ENCODE measurements at places on chromosomes 4 and X. TPM values are rescaled to one million over a fixed set of nuclear protein-coding genes. Genes with fewer than 3 reads are reported as not detected.

SLC49A3 gene
- 10.7 TPM for total RNA-seq

ANOS1 gene
- total RNA-seq = 0.18 TPM

DNA sequence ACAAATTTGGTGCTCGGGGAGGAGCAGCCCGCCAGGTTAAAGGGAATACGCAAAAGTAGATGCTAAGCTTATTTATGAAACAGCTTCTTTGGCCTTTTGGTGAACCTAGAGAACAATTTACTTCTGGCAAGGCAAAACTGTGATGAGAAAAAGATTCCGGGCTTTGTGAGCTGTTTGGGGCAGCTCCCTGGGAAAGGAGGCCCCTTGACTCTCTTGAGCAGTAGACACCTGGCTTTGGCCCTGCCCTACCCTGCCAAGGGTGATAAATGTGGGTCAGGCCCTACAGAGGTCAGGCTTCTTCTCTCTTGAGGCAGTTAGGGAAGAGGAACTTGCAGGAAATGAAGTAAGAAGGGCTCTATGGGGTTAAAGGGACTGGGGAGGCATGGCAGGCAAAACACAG lies 509.6 kb downstream of the MID1IP1 start:
- DNase-seq = no peak

- no peak for DNase-seq
Measured at GRCh38 chrX:151970661-151971060, 3.8 kb downstream of the GABRE start.

GRCh38 chr4:40550948-40551462 lies 78.7 kb downstream of the RBM47 start:
- DNase-seq = no peak

- DNase-seq = no peak
Measured at GRCh38 chrX:40663078-40663740, 15.8 kb upstream of the CXorf38 start.

RASL11B gene
- total RNA-seq = not detected

DNA sequence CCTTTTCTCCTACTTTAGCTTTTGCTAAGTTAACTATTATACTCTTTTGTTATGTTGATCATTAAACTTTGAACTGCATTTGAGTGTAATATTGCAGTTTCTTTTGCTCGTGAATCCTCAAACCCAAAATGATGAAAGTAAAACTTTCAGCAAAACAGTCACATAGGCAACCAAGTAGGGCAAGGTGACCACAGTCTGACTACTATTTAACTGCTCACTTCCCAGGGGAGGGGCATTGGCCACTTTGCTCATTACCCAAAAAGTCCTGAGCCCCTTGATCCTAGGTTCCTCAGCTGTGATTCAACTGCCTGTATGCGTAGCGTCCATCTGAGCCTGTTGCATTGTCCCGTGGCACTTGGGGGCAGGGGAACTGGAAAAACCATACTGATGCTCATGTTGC lies 17.0 kb downstream of the RBMX2 start:
- DNase-seq = no peak

RAB33A gene
- total RNA-seq = 0.34 TPM

DNA sequence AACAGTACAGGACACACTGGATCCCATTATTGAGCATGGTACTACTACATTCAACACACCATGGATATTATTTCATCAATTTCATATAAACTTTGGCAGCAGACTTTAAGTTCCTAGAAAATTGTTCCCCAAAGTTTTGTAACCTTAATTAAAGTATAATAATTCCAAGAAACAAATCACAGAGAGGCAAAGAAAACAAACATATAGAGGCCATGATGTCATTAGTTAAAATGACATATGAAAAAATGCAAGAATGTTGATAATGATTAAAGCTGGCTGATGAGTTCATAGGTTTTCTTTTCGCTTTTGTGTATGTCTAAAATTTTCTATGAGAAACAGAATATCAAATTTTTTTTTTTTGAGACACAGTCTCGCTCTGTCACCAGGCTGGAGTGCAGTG lies 26.8 kb downstream of the LRBA start:
- no peak for DNase-seq

DNA sequence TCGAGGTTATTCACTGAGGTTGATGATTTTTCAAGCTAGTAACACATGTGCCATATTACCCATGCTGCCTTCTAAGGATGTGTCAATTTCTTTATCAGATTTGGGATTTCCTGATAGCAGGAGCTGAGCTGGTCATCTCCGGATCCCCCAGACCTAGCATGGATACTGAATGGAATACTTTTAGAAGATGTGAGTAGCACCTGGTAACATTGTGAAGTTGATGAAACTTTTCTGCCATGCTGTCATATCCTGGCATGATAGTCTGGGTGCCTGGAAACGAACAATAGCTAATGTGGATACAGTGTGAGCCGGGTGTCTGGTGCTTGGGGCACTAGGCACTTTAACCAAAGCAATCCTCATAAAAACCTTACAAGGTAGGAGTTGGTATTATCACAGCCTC lies 11.0 kb upstream of the CYTL1 start:
- DNase-seq = no peak

DNA sequence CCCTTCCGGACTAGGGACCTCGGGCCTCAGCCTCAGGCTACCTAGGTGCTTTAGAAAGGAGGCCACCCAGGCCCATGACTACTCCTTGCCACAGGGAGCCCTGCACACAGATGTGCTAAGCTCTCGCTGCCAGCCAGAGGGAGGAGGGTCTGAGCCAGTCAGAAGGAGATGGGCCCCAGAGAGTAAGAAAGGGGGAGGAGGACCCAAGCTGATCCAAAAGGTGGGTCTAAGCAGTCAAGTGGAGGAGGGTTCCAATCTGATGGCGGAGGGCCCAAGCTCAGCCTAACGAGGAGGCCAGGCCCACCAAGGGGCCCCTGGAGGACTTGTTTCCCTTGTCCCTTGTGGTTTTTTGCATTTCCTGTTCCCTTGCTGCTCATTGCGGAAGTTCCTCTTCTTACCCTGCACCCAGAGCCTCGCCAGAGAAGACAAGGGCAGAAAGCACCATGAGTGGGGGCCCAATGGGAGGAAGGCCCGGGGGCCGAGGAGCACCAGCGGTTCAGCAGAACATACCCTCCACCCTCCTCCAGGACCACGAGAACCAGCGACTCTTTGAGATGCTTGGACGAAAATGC lies at the start of gene WAS:
Gene WAS (plus strand): TSS at position 389 of the 572 bp plus-strand sequence. CDS start 55 bp downstream, at position 444.
- no peak for DNase-seq

DNA sequence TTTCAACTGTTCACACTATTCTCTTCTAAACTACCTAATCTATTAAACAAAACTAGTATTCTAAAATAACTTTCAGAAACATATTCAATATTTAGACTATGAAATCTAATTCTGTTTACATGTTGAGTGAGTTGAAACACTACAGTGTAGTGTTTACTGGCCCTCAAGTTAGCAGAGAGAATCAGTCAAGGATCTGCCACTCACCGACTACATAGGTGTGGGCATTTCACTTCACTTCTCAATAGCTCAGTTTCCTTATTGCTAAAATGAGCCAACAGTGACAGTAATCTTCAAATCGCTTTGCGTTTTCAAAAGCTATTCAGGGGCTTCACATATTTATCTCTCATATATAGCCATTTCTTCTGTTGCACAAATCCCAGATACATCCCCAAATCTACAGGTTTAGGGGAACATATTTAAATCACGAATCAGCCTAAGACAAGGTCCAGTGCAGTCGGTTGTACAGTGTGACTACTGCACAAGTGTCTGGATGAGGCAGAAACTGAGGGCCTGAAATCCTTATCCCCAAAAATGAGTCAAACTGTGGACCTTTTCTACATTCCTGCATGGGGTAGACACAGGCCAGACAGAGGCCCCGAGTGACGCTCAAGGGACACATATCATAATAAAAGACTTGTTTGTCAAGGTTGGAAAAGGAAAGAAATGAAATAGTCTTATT lies 129.8 kb downstream of the PPP3CA start:
- DNase-seq = no peak

GRCh38 chr4:150371869-150372268 lies 210.1 kb upstream of the MAB21L2 start:
- no peak for DNase-seq

DNA sequence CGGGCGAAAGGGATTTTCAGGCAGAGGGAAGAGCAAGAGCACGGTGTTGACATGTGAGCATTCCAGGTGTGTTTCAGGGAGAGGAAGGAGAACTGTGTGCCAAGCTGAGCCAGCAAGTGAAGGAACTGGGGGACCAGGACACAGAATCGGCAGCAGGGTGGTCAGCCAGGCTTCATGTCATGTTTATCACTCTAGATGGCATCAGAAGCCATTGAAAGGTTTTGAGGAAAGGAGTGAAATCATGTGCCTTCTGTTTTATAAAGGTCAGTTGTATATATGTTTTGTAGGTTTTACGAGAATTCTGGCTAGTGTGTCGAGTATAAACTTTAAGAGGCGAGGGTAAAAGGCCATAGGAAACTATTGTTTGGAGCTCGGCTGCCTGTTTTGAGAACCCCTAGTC lies 682.3 kb downstream of the TRIML1 start:
- no peak for DNase-seq

CLIC2 gene
- total RNA-seq = 6.7 TPM

DNA sequence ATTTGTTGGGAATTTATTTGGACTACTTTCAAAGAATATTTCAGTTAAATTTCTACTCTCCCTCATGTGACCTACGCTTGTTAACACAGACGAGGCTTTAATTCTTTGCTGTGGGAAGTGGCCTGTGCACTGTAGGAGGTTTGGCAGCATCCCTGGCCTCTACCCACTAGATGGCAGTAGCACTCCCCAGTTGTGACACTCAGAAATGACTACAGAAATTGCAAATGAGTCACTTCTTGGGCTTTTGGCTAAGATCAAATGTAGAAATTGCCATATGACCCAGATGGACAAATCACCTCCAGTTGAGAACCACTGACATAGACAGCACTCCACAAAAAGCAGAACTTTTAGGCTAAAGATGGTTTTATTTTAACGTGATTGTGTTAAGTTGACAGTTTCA lies 22.1 kb downstream of the PIR start:
- peak; percentile 36 for DNase-seq

DNA sequence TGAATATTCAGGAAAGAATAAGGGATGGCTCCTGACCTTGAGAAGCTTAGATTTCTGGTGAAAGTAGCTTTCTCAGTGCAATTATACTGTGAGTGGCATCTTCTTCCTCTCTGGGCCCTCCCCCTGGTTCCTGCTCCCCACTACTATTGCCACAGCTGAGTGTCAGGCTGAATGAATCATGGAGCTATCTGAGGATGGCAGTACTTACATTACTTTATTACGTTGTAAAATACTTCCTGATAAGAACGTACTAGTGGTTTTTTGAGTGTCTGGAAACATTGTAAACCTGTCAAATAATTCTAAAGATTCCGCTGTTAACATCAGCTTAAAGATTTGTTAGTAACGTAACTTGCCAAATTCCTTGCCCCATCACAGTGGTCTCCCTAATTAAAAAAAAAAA lies 36.2 kb downstream of the ARHGAP10 start:
- no peak for DNase-seq

NDNF gene
- total RNA-seq = 14.0 TPM

DNA sequence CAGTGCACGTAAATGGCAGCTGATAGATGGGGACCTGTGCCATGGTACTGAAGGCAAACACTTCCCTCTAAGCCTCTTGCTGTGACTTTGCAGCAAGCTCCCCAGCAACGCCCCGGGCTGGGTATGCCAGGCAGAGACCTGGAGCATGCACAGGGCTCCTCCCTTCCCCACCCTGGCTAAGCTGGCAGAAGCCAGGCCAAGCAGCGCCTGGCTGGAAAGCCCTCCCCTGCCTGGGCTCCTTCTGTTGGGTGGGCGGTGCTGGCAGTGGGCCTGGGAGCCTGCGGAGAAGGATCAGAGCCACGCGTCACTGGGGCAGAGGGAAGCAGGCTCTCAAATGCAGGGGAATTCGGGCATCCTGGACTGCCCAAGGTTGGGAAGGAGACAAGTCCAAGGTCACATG lies 3.6 kb downstream of the ATP2B3 start:
- DNase-seq = no peak

DNA sequence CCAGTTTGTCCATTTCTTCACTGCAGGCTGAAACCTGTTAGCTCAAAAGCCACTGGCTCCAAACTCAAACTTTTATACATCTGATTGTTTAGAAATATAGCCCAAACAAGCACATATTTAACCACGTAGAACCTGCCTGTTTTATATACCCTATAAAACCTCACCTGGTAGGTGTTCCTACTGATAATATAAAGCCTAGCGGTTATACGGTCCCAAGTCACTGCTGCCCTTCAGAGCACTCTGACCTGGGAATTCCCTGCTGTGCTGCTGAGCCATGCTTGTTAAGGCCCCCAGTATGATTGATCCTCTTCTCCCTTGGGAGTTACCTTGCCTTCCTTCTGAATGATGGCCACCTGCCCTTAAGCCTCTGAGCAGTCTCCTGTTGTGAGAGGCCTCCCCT lies 432.8 kb upstream of the LCORL start:
- peak; percentile 11 for DNase-seq

EXOC1L gene
- not detected for total RNA-seq

- DNase-seq = no peak
Measured at GRCh38 chr4:15162465-15163283, 160.4 kb downstream of the CPEB2 start.

PGAM4 gene
- not detected for total RNA-seq

DNA sequence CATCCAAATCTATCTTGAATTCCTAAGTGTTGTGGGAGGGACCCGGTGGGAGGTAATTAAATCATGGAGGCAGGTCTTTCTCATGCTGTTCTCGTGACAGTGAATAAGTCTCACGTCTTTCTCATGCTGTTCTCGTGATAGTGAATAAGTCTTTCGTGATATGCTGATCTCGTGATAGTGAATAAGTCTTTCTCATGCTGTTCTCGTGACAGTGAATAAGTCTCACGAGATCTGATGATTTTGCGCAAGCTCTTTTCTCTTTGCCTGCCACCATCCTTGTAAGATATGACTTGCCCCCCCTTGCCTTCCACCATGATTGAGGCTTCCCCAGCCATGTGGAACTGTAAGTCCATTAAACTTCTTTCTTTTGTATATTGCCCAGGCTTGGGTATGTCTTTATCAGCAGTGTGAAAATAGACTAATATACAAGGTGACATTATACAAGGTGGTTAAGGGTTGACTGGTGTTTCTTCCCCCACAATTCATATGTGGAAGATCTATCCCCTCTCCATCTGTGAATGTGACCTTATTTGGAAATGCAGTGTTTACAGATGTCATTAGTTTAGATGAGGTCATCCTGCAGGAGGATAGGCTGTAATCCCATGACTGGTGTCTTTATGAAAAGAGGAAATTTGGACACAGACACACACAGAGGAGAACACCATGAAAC lies 27.6 kb downstream of the ARSD start:
- DNase-seq = no peak

- DNase-seq = no peak
Measured at GRCh38 chr4:57020467-57021101, 41.9 kb downstream of the POLR2B start.

- DNase-seq = no peak
Measured at GRCh38 chr4:116059361-116059760, 945.9 kb upstream of the NDST4 start.

Data from left colon (tissue), 2 donors.